ENCODE measurements at places on chromosomes 3 and 15.

- DNase-seq, result no peak
Observed at GRCh38 chr3:66989241-66989640, 8.9 kb upstream of the KBTBD8 start.

DNA sequence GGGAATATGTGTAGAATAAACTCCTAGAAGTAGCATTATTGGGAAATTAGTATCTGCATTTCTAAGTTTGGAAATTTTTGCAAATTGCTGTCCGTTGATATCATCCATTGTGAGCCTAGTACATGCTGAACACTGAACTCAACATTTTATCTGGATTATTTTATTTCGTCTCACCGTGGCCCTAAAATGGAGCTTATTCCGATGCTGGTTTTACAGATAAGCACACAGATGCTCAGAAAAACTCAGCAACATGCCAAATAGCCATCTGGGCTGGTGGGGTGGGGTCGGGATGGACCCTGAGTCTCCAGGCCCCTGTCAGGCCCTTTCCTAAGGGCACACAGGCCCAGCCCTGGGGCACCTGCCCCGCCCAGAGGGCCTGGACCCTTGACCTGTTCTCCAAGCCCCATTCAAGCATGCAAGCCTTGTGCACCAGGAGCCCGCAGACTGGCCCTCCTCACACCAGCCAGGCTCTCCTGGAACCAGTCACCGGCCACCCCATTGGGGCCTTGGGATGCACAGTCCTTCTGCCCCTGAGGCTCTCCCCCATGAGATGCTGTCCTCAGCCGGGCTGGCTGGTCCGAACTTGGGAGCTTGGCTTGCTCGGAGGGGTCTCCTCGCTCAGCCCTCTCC, 20.7 kb upstream of the KLF13 start:
- DNase-seq, result no peak

- no peak for DNase-seq
Observed at GRCh38 chr3:56858331-56858730, 56.6 kb upstream of the ARHGEF3 start.

GRCh38 chr3:49882166-49882565, 12.5 kb upstream of the CAMKV start:
- no peak for DNase-seq

DNA sequence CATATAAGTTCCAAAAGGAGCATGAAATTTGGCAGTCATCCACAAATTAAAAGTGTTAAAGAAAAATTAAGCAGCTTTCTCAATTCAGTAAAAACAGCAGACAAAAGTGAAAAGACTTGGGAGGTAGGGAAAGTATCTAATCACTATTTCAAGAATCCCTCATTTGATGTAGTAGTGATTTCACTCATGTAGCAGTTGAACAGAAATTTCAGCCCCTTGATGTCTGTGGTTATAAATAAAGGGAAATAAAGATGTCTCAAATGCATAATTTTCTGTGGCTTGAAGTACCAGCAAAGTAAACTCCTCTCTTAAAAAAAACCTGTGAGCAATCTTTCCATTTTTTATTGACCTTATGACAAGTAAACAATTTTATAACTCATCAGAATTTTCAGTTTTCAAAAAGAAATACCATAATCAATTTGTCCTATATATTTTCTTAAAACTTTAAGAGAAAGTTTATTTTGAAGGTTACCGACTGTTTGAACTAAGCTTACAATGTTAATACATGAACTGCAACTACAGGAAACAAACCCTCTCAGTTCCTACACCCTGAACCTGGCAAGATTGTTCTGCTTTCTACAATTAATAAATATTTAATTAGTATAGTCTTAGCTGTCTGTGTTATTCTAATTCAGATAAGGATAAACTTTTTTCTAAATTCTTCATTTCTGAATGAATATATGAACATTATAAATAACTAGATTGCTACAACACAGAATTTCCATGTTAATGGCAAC, 94.2 kb downstream of the CBLB start:
- DNase-seq, result no peak

DNA sequence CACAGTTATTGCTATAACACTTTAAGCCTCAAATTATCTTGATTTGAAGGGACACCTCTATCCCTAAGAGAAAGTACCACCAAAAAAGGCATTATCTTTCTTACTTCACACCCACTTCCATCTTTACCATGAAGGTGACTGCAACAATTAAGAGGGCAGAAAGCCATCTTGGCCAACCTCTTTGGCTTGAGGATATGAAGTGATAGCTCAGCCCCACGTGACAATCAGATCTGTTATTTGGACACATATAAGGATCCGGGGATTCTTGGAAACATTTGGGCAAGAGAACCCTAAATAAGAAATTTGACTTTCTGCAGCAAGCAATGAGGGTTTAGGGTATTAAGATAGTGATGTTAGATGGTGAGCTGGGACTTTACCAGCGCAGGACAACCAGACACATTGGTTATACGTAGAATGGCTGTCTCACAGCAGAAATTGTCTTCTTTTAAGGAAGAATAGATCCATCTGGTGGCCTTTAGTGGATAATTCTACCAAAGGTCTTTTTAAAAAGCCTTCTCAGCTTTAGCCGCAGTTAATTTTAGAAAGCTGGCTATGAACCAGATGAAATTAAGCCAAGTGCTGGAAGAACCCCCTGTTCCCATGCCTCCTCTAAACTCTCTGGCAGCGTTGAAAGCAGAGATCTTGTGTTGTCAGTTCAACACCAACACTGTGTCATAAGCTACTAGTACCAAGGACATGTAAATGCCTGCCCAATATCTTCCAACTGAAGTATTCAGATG, 12.3 kb downstream of the HCLS1 start:
- no peak for DNase-seq

DNA sequence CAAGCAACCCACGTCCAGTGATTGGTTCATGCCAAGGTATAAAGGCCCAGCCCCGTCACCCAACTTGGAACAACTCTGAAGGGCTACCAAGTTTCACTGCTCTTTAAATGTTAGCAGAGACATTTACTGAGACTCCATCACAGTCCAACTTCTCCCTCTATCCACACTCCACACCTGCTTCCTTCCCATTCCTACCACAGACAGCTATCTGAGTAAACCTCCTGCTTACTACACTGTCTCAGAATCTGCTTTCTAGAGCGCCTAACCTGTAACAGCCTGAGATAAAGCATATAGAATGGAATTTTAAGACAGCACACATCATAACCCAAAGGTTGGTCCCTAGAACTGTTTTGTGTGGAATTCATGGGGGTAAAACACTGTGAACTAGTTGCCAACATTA, 106.5 kb downstream of the THRB start:
- no peak for DNase-seq

GRCh38 chr15:101320501-101321052, 25.5 kb upstream of the SNRPA1 start:
- peak; percentile 19 for DNase-seq

GRCh38 chr3:98048586-98048985, 13.5 kb upstream of the GABRR3 start:
- DNase-seq, result no peak

GRCh38 chr3:58044691-58045483, 36.7 kb downstream of the FLNB start:
- no peak for DNase-seq

GRCh38 chr15:95263751-95264150, 1032.4 kb downstream of the MCTP2 start:
- no peak for DNase-seq

DNA sequence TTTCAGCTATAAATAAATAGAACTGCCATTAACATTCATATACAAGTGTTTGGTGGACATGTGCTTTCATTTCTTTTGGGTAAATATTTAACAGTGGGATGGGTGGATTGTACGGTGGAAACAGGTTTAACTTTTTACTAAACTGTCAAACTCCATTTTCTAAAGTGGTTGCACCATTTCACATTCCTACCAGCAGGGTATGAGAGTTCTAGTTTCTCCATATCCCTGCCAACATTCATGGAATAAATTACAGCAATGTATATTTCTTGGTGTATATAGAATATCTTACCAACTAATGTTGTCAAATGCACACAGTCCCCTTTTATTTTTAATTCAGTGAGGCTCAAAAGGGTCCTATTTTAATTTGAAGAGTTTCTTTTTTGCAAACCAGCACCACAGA, 71.3 kb upstream of the CTXND1 start:
- no peak for DNase-seq
